ENCODE measurements at places on chromosomes 6 and 20. TPM values are rescaled to one million over a fixed set of nuclear protein-coding genes. Genes with fewer than 3 reads are reported as not detected.

- no peak for DNase-seq
These were observed 261.0 kb upstream of the RIN2 start for GRCh38 chr20:19497064-19497463.

The TSPO2 gene
- total RNA-seq, result not detected

GRCh38 chr20:4918473-4918872, 82.8 kb downstream of the SLC23A2 start:
- no peak for DNase-seq

The SNX21 gene
- 22.7 TPM for total RNA-seq

DNA sequence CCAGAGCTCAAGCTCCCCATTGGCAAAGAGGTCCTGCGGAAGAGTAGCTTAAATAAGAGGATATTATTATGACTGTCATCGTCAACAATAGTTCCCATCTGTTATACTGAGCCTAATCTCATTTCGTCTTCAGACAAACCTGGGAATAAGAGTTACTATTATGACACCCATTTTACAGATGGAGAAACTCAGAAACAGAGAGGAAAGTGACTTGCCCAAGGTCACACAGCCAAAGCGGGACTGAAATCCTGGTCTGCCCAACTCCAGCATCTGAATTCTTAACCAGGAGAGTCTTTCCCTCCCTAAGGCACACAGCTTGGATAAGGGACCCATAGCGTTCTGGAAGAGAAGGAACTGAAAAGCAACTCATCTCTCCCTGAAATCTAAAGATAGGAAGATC, 23.4 kb downstream of the PTGIS start:
- no peak for DNase-seq

The RCAN2 gene
- total RNA-seq, result 2.8 TPM

The AKAP7 gene
- 7.4 TPM for total RNA-seq

DNA sequence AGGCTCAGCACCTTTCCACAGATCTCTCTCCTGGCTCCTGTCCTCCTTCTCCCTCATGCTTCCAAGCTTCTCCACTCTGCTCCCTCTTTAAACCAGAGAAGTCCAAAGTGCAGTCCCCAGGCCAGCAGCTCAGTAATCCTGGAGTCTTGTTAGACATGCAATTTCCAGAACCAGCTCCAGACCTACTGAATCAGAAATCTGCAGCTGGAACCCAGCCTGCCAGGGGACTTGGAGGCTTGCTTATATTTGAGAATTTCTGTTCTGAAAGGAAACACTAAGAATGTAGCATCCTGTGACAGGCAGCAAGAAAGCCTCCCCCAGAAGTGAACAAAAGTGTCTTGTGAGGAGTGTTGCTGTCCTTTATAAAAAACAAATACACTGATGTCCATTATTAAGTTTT, 438.1 kb downstream of the BCKDHB start:
- no peak for DNase-seq

DNA sequence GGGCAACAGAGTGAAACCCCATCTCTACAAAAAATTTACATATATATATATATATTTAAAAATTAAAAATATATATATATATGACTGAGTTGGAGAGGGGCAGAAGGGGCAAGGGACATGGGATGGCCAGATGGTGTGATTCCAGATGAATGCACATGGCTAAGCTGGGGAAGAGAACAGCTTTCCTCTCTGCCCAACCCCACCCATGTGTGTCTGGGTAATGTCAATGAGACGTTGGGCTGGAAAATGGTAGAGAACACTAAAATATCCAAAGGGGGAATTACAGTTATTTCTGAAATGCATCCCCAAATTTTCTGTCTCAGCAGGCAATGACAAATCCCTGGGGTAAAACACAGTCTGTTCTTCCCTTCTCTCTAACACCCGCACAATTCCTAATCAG, 31.2 kb upstream of the CCND3 start:
- no peak for DNase-seq

- DNase-seq, result peak; percentile 91
These were observed at the start of gene UST for GRCh38 chr6:148746363-148747144. UST (plus strand) TSS chr6:148747030; CDS start chr6:148747431, 401 bp downstream.

The CLDN20 gene
- total RNA-seq, result not detected

- DNase-seq, result no peak
These were observed 115.7 kb downstream of the AIG1 start for GRCh38 chr6:143176090-143177021.

DNA sequence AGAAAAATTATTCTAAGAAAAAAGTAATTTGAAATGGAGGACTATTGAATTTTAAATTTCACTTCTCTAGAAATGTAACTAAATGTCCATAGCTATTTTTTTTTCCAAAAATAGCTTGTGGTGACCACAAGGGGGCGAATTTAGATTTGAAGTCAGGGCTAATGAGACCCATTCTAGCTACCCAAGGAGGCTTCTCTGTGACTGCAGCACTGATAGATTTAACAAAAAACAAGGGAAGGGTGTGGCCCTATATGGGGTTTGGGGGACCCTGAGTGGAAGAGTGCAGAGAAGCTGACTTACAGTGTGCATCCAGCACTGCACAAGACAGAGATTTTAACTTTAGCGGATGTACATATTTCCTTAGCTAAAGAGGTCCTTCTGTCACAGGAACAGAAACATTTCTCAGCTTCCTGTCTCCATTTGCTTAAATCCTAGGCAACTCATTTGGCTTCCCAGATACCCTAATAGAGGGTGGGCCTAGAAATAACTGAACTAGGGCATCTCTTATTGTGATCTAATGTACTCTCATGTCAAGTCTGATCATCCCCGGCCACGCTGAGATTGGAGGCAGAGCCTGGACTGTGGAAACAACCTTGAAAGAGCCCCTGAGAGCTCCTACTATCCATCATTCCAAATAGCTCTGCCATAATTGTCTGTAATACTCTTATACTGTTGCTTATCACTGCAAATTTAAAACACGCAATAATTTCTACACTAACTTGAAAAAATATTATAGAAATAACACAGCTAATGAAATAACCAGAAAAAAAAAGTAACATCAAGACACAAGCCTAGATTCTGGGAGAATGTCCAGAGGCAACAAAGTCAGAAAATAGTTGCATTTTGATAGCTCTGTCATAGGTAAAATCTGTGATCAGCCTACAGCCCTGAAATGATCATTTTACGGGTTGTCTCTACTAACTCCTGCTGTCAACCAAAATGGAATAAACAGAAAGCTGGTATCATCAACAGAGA, 93.6 kb downstream of the SNAP91 start:
- peak; percentile 41 for DNase-seq

The SYNDIG1 gene
- 8.5 TPM for total RNA-seq

GRCh38 chr6:138569554-138569953, 70.3 kb upstream of the NHSL1 start:
- no peak for DNase-seq

The C6orf15 gene
- total RNA-seq, result not detected

DNA sequence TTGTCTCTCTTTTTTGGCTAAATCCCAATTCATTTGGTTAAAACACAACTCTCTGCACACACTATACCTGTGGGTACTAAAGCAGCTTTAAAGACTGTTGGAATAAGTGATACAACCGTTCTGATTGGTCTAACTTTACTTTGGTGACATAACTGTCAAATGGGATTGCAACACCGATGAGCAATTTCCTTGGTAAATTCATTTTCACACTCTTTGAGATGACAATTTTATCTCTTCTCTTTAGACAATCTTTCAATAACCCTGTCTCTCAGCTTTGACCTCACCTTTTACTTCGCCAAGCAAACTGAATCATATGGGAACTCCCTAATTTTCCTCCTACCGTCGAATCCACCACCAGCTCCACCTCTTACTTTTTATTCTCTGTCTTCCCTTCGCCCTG, 60.8 kb downstream of the ECT2L start:
- DNase-seq, result no peak

DNA sequence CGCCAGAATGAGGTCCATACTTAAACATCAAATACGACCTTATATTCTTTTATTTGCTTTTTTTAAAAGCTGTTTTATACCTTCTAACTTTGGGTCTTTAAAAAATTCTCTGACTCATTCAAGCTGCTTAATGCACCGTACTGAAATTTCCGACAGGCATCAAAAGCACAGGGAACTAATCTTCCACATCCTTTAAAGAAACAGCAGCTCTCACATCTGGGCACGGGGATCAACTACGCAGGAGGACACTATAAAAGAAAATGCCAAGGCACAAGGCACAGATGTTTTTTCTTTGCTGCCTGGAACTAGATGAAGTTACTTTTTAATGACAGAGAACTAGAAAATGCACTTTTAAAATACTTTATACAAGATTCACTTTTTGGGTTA, 112.4 kb upstream of the ARG1 start:
- no peak for DNase-seq

DNA sequence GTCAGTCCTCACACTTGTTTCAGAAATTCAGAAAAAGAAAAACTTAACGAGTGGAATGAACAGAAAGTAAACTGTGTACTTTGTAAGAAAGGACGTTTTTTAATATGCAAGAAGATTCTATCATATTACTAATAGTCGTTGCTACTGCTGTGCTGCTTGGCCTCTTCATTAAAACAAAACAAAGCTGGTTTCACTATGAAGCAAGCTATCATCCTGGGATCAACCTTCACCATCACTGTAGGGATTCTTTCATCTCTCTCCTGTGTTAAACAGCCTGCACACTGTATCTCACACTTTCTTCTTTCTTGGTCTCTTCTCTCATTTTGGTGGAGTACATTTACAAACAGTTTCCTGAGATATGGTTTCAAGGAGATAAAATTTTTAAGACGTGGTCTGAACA, 284.2 kb downstream of the BTBD9 start:
- DNase-seq, result no peak

DNA sequence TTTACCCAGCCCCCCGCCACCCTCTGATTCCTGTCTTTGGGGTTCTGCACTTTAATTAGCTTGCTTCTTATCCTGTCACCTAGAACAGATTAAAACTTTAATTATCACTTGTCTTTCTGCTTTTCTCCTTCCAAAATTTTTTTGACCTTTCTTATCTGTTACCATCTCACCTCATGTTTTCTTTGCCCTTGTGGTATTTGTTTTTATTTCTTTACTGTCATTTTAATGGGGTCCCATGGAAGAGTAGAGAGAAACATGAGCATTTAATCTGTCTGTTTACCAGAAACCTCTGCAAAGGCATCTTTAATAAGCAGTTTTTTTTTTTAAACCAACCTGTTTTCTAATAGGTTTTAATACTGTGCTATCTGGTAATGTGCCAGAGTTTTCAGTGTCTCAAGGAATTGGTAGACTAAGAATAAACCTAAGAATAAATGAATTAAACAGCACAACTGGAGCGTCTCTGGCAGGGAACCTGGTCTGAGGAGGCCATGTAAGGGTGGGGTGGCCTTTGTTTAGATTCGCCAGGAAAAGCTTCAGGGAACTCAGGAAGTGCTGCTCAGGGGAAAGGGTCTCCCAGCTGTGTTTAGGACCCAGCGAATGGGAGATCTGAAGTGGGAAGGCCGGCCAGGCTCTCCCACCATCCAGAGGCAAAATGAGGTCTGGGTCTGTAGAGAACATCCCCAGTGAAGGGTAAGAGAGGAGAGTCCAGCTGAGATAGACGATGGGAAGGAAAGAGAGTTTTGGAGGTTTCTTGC, 69.8 kb downstream of the ARID1B start:
- DNase-seq, result no peak

The TGM3 gene
- total RNA-seq, result not detected

- DNase-seq, result peak; percentile 2
These were observed 213.2 kb upstream of the MANEA start for GRCh38 chr6:95364016-95364604.

- DNase-seq, result peak; percentile 83
These were observed 518 bp downstream of the PEX6 start for GRCh38 chr6:42978487-42978838.

DNA sequence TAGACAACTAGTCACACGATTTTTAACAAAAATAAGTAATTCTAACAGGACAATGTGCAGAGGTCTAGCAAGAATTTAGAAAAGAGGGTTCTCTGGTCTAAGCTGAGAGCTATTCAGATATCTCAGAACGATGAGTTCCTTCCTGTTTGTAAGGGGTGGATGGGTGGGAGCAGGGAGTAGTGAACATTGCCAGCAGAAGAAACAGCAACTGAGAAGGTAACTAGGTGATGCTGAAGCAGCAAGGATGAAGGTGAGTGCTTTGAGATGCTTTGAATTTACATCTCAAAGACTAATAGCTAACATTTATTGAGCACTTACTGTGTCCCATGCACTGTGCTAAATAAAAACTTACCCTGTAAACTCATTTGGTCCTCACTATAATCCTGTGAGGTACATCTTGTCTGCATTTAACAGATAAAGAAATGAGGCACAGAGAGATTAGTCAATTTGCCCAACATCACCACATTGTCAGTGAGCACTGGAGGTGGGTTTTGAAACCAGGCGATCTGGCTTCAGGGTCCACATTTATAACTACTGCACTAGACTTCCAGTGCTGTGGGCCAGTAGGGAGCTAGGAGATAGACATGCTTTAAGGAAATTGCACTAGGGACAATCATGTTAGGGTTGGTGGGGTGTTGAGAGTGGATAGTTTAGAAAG, 15.7 kb downstream of the BRD2 start:
- DNase-seq, result no peak

- no peak for DNase-seq
These were observed 90.0 kb upstream of the CEP162 start for GRCh38 chr6:84317463-84317862.

DNA sequence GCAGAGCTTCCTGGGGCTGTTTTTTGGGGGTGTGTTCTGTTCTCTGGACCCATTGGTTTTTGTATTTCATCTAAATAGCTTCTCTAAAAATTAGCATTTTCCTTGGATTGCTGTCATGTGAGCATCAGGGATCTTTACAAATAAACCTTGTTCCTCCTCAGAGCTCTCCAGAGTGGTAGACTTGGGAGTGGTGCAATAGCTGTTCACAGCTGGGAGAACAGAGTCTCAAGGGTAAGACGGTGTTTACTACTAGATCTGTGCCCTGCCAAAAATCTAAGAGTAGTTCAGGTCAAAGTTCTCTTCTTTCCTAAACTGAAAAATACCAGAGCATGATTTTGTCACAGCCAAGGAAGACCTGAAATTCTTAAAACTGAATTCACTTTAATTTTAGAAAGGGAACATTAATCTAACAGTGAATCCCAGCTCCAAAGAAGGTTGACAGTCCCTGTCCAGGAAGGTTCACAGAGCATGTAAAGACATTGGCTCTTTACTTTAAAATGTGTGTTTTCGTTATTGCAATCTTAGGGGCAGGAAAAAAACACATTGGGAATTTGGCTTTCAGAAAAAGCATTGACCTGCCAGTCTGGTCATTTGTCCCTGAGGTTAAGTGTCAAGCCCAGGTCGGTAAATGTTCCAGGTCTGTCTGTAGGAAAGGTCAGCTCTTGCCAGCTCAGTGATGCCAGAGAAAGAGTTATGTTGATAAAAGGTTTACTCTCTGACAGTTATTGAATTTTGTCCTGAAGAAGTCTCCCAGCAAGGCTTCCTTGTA, 43.3 kb downstream of the VAPB start:
- no peak for DNase-seq

DNA sequence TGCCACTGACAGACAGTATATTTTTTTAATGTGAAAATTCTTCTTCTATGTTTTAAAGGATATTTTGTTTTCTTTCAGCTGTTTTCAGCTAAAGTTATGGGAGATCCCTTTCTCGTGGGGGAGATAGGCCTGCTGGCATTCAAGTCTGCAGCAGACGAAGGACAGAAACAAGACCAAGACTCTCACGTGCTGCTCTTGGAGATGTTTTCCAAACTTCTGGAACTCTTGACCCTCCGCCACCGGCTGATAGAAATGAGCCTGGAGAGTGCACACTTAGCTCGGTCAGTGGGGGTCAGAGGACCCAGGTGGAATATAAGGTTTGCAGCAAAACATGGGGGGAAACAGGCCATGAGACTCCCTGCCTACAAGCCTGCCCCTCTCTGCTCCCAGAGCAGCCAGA, 120.5 kb downstream of the CD164 start:
- no peak for DNase-seq

The C20orf144 gene
- total RNA-seq, result 0.11 TPM

- DNase-seq, result no peak
These were observed 18.1 kb downstream of the ADGRB3 start for GRCh38 chr6:68653074-68653705.

GRCh38 chr20:34562641-34563040, 4.1 kb downstream of the MAP1LC3A start:
- DNase-seq, result peak; percentile 86
